ENCODE measurements at places on chromosomes 11 and 22.

DNA sequence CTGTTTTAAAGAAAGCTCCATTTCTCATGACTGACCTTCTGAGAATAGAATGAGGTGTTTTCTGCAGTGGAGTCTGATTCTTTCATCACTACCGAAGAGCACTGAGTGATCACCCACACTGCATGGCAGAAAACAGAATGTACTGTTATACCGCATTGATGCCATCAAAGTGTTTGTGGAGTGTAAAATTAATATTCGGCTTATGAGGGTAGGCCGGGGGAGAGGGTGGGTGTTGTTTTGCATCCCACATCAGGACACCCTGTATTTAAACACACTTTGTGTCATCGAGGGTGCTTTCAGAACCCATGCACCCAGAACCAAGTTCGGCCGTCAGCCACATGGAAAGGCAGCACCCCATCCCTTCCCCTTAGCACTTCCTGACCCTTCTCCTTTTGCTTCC is 41.3 kb upstream of the ETS1 start:
- no peak for DNase-seq

- DNase-seq = peak; percentile 99
Observed at GRCh38 chr11:73779084-73779902, 8.4 kb upstream of the MRPL48 start.

DNA sequence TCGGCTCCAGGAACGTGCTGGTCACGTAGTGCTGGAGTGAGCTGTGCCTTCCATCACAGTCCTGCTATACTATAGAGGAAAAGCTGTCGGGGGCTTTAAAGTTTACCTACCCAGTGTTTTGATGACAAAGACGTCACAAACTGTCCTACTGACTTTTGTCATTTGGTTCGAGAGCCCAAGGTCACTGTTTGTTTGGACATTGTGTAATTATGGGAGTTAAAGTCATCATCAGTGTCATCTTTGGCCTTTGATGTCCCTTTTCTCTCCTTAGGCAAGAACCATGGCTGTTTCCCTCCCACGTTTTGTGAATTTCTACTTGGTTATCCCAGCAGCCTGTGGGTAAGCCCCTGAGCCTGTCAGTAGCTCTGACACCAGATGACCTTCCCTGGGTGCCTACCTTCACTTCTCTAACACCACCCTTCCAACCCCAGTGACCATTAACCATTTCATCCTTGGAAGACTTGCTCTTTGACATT is 59.3 kb downstream of the SLC1A2 start:
- DNase-seq = no peak

DNA sequence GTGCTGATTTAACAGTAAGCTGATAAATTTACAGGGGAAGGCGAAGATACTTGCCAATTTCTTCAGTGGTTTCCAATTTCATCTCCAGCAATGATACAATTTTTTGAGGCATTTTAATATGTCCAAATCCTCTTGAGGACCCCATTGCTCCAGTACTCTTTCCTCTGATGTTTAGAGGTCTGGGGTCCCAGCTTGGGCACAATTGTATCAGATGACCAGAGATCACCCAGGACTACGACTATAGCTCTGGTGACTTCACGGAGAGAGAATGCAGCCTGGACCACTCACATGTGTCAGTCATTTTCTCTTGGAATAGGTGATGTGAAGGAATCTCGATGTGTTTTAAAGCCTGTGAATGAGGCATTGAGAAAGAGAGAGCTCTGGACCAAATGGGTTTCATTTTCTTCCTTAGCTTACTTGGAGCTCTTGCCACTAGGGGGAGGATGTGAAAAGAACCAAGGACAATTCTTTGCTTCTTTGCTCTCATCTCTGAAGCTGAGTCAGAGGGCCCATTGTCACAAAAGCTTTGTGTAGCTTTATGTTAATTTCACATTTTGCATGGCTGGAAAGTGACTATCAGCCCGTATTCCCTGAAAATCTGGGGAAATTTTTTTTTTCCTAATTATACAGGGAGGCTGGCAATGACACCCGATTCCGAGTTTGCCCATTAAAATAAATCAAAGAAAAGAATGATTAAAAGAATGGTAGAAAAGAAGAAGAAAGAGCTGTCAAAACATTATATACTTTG is 6.7 kb upstream of the CCDC90B start:
- peak; percentile 85 for DNase-seq

DNA sequence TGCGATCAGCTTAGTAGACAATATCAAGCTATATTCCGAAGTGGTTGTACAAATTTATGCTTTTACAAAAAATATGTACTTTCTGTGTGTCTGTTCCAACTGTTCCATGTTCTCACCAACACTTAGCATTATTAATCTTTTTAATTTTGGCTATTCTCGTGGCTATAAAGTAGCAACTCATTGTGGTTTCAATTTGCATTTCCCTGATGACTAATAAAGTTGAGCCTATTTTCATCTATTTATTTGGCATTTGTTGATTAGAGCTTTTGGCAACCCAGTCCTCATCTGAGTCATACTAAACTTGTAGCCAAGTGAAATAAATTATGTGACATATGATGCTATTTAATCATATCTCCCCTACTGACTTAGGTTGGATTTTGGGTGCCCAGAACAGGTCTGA is 115.9 kb downstream of the FBXO7 start:
- no peak for DNase-seq

DNA sequence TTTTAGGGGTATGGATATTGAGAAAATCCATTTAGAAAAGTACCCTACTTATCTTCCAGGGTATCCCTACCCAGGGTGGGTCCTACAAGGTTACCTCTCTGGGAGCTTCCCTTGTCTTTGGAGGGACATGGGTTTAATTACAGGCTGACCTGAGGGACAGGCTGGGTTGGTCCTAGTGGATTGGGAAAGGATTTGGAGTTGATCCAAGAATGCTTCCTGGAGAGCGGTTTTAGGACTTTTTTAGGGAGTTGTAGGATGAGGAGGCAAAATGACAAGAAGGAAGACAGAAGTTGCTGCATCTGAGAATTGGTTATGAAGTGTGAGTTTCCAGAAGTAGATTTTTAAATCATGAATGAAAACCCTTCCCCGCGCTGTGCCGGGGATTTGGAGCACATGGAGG is 61.8 kb upstream of the CRTAM start:
- DNase-seq = no peak

GRCh38 chr22:44329179-44329796 is 16.5 kb upstream of the SHISAL1 start:
- DNase-seq = no peak

DNA sequence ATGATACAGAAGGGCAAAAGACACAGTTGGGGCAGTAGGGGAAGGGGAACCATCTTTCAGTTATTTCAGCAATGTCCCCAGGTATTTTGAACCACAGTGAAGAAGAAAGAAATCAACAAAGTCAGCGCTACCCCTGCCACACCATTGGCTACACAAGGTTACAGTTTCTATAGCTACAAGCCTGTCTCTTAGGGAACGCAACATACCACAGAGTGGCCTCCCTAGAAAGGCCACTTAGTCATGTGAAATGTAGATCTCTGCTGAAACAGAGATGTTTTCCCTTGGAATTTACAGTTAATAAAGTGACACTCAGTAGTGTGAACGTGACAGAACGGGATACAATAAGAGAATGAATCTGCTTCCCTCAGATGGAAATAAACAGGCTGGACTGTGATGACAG is 54.6 kb downstream of the MCHR1 start:
- no peak for DNase-seq

DNA sequence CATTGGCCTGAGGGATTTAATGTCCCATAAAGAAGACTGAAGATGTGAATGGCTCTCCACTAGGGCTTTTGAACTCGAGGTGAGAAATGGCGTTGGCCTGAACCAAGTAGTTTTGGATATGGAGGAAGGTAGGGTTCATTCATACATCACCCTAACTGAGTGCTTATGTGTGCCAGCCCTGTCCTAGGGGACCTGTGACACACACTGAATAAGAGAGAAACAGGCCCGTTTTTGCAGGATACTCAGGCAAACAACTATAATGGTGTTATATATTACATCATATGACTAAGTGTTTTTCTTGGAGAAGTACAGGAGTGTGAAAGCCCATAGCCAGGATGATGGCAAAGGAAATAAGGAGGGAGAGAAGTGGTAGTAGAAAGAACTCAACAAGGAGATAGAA is 368.1 kb downstream of the TMEM135 start:
- no peak for DNase-seq

DNA sequence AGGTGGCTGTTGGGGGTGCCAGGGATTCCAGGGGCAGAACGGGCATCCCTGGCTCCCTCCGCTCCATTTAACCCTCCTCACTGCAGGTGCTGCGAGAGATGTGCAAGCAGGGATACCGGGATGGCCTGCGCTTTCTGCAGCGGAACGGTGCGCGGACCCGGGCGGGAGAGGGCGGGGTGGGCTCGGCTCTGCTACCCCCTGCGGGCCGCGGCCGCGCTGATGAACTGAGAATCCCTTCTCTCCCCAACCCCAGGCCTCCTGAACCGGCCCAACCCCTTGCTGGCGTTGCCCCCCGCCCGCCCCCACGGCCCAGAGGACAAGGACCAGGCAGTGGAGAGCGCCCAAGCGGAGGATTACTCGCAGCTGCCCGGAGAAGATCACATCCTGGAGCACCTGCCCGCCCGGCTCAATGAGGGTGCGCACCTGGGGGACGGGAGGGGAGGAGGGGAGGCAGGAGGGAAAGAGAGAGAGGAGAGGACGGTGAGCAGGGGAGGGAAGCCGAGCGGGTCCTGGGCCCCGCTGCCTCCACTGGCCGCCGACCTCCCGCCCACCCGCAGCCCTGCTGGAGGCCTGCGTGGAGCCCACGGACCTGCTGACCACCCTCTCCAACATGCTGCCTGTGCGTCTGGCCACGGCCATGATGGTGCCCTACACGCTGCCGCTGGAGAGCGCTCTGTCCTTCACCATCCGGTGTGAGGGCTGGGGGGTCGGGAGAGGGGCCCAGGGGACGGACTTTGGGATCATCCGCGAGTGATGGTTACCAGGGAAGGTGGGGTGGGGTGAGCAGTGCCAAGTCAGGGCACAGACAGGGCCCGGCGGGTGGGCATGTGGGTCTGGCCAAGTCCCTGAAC is 4.1 kb upstream of the CRACR2B start:
- no peak for DNase-seq

GRCh38 chr22:19169002-19169946 is 9.3 kb downstream of the SLC25A1 start:
- no peak for DNase-seq

- no peak for DNase-seq
Observed at GRCh38 chr11:64517992-64518391, 73.0 kb upstream of the SLC22A12 start.

- no peak for DNase-seq
Observed at GRCh38 chr22:48855593-48856307, 971.9 kb downstream of the BRD1 start.

GRCh38 chr11:16001044-16001568 is 355.2 kb downstream of the SOX6 start:
- no peak for DNase-seq

GRCh38 chr11:65850217-65851082 is 7.5 kb downstream of the CFL1 start:
- DNase-seq = no peak

GRCh38 chr11:58600510-58600909 is 21.6 kb downstream of the ZFP91 start:
- no peak for DNase-seq

Measured in midbrain (tissue), 1 donor.